Activated naive CD8-positive, alpha-beta T cell treated with anti-CD3 and anti-CD28 coated beads, Interleukin-2, amount 50 U/mL, for 24 hours (primary cell): ENCODE measurements at places on chromosomes 11 and 22.

DNA sequence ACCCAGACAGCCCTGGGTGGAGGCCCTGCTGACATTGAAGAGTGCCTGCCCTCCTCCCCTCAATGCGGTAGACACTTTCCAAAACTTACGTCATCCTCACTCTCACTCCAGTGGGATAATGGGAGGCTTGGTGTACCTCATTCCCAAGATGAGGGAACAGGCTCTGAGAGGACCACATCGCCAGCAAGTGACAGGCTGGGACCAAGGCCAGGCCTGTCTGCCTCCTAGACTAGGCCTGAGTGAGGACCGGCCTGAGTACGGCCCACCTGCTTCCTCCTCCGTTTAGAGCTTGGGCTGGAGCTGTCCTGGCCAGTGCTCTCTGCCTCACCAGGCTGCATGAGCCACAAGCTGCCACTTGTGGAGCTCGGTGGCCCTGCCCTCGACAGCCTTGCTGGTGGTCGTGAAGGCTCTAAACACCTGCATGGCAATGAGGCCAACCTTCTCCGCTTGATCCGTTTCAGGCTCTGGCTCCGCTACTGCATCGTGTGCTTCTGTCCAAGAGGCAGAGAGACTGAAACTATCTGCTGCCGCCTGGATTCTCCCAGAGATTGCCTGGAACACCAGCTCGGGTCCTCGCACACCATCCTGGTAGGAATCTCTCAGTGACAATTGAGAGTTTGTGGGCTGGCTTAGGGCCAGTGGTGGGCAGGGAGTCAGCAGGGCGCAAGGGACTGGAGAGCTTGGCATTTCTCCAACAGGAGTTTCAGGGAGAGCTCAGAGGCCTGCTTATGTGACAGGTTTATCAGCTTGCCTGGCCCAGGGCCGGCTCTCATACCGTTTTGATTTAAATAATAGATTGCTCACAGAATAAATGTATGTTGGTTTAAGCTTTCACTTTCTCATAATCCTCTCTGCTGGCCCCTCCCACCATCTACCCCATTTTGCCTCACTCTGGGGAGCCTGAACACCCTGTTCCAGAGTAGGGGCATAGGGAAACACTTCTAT lies 9.4 kb downstream of the LRRC75B start:
- H3K27ac ChIP-seq, result no peak overlapping the region
- H3K4me3 ChIP-seq, result no peak overlapping the region
- H3K27me3 ChIP-seq, result no peaks in the 10 kb centered on the region
- no peaks in the 10 kb centered on the region for H3K36me3 ChIP-seq

- no peaks in the 10 kb centered on the region for H3K36me3 ChIP-seq
- no peaks in the 10 kb centered on the region for H3K27me3 ChIP-seq
- no peak overlapping the region for H3K4me3 ChIP-seq
- no peak for DNase-seq
These were observed 30.9 kb downstream of the ZFTA start for GRCh38 chr11:63737718-63738117.

- peaks cover 8% of the 10 kb centered on the region for H3K27me3 ChIP-seq
- no peak overlapping the region for H3K4me3 ChIP-seq
- DNase-seq, result no peak
- no peak overlapping the region for H3K27ac ChIP-seq
- no peaks in the 10 kb centered on the region for H3K4me1 ChIP-seq
These were observed 200.2 kb downstream of the CADM1 start for GRCh38 chr11:115303929-115304531.

- no peak overlapping the region for H3K4me3 ChIP-seq
- no peaks in the 10 kb centered on the region for H3K4me1 ChIP-seq
- DNase-seq, result no peak
- no peaks in the 10 kb centered on the region for H3K27me3 ChIP-seq
- H3K36me3 ChIP-seq, result no peaks in the 10 kb centered on the region
These were observed 125.5 kb downstream of the KCNQ1 start for GRCh38 chr11:2570211-2570811.

- no peak overlapping the region for H3K4me3 ChIP-seq
- no peaks in the 10 kb centered on the region for H3K36me3 ChIP-seq
- H3K27ac ChIP-seq, result no peak overlapping the region
- no peak for DNase-seq
These were observed 56.6 kb downstream of the FBXO7 start for GRCh38 chr22:32531228-32531627.

- H3K4me1 ChIP-seq, result peaks cover 27% of the 10 kb centered on the region
- no peak overlapping the region for H3K27ac ChIP-seq
- peaks cover 3% of the 10 kb centered on the region for H3K27me3 ChIP-seq
- peaks cover 9% of the 10 kb centered on the region for H3K36me3 ChIP-seq
These were observed 2.6 kb upstream of the RTL6 start for GRCh38 chr22:44500599-44500998.

DNA sequence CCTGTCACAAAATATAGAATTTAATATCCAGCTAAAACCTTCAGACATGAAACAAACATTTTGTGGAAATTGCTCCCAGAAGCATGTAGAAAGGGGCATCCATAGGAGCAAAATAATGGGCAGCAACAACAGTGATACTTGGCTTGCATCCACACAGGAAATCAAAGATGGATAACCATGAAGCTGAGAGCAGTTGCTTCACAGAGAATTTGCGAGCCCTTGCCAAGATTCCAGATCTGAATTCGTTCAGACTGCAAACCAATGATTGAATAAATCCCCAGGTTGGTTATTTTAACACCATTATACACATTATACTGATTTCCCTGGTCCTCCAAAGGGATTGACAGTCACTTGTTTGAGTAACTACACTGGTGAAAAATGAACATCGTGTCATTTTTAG lies 15.6 kb upstream of the OR51L1 start:
- no peak overlapping the region for H3K27ac ChIP-seq
- no peaks in the 10 kb centered on the region for H3K36me3 ChIP-seq
- no peak overlapping the region for H3K4me3 ChIP-seq
- peaks cover 4% of the 10 kb centered on the region for H3K27me3 ChIP-seq

GRCh38 chr11:44382656-44383240 lies 72.8 kb upstream of the ALX4 start:
- H3K27ac ChIP-seq, result no peak overlapping the region
- no peaks in the 10 kb centered on the region for H3K36me3 ChIP-seq
- H3K4me1 ChIP-seq, result no peaks in the 10 kb centered on the region
- H3K27me3 ChIP-seq, result peaks cover 19% of the 10 kb centered on the region
- no peak overlapping the region for H3K4me3 ChIP-seq

DNA sequence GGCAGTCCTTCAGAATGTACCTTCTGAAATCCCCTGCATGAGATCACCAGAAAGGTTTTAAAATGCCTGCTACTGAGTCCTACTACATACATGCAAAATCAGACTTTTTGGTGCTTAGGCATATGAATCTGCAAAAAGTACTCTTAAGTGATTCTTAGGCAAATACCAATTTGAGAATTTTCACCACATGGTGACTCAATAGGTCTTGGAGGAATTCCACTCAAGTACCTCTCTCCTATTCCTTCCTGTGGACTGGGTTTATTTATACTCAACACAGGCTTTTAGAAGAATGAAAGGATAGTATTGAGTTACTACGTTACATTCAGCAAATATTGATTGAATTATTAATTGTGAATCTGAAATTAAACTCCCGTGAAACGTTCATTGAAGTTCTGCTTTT lies 223.9 kb downstream of the CNTN5 start:
- no peaks in the 10 kb centered on the region for H3K4me1 ChIP-seq
- H3K27me3 ChIP-seq, result no peaks in the 10 kb centered on the region
- no peak overlapping the region for H3K4me3 ChIP-seq
- H3K36me3 ChIP-seq, result no peaks in the 10 kb centered on the region

DNA sequence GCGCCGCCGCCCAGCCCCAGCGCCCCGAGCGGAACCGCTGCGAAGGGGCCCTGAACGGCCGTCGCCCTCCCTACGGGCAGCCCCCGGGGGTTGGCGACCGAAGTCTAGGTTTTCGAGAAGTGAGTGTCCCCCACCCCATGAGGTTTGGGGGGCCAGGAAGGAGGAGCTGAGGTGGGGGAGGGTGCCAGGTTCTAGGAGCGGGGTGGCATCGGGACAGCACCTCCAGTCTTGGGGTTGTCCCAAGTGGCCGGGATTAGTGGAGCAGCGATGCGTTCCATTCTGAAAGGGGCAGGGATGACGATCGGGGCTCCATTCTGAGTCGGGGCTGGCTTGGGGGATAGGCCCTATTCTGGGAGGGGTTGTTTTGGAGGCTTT lies 408 bp downstream of the PPP2R5B start:
- no peaks in the 10 kb centered on the region for H3K27me3 ChIP-seq
- H3K27ac ChIP-seq, result peak overlapping the region; percentile 22
- peaks cover 14% of the 10 kb centered on the region for H3K4me1 ChIP-seq
- DNase-seq, result peak; percentile 22
- peak overlapping the region; percentile 87 for H3K4me3 ChIP-seq

DNA sequence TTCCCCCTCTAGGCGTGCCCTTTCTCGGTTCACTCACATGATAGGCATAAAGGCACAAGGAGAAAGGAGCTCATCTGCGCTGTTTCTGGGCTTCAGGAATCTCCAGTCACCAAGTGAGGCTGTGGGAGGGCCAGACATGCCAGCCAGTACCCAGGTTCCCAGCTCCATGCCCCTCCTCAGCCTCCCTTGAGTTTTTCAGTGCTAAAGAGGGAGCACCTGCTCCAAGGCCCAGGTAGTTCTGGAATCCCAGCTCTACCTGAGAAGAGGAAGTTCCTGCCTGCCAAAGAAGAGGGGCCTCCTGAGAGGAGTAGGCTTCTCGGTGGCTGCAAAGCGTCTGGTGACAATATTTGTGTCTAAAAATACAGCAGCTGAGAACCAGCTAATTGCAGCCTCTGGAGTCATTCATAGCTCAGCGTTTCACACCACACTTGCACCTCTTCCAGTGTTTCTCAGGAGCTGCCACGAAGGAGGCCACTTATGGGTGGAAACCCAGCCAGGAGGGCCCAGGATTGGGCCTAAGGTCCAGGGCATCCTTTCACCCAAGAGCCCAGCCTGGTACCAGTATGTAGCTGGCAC lies 197.4 kb downstream of the TRIM29 start:
- peaks cover 8% of the 10 kb centered on the region for H3K27me3 ChIP-seq
- no peak for DNase-seq
- no peak overlapping the region for H3K27ac ChIP-seq
- H3K4me1 ChIP-seq, result no peaks in the 10 kb centered on the region
- H3K4me3 ChIP-seq, result no peak overlapping the region
- H3K36me3 ChIP-seq, result no peaks in the 10 kb centered on the region

DNA sequence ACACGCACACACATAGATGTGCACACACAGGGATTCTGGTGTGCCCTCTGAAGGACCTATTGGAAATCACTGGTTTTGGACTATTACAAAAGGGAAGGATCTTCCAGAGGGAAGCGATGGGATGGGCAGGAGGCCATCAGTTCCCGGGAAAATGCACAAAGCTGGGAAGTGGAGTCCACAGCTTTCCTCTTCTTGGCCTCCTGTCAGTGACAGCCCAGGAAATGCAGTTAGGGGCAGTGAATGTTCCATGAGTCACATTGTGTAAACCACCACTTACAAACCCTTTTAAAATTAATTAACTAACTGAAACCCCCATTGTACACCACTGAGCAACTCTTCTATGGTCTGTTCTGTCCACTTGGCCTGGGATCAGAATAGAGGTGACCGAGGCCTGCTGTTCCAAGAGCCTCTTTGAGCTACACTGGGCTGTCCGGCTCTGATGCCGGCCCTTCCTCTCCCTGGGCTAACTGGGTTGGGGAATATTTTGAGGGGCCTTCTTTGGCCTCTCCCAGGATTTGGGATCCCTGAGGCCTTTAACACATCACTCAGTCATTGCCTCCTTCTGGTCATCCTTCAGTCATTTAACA lies 137.7 kb downstream of the FEZ1 start:
- no peaks in the 10 kb centered on the region for H3K4me1 ChIP-seq
- H3K36me3 ChIP-seq, result no peaks in the 10 kb centered on the region
- DNase-seq, result no peak
- no peak overlapping the region for H3K27ac ChIP-seq
